ENCODE measurements at places on chromosomes 5 and 9. TPM values are rescaled to one million over a fixed set of nuclear protein-coding genes. Genes with fewer than 3 reads are reported as not detected.

The ENHO gene
- 1.9 TPM for total RNA-seq

The GRXCR2 gene
- not detected for total RNA-seq

The SDHA gene
- 124 TPM for total RNA-seq

The SLC9A3 gene
- 2.1 TPM for total RNA-seq

The TAF1L gene
- total RNA-seq, result not detected

The MYMK gene
- not detected for total RNA-seq

The GRIN1 gene
- total RNA-seq, result 0.21 TPM

Data from A549 treated with dexamethasone at 1 μM for 4 hours (cell line).